CD4-positive, alpha-beta T cell treated with Interleukin-15 for 4 hours (primary cell): ENCODE measurements at places on chromosomes 7 and 10.
A peak's percentile ranks its signal among the peaks of the same experiment; 100 is the strongest.

DNA sequence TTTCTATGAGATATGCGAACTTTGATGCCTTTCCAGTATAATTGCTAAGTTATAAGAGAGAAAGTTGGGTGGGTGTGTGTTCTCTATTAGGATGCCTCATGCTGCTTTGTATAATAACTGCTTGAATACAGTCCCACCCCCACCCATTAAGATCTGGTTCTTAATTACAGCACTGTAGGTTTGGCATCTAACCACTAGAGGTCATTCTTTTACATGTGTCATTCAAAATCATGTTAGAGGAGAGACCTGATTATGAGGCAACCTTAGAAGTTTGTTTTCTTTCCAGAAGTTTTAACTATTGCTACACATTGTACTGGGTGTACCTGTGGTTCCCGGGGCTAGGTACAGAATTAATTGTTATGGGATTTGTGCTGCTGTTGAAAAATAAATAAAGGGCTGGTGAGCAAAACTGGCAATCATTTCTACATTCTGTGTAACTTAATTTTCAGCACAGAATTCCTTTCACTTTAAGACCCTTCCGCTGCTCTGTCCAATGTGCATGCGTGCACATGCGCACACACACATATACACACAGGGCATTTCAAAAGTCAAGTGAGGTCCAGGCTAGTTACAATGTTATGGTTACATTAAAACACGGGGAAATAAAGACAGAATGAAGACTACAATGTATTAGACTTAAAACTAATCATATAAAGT is 1156.3 kb downstream of the SORCS3 start:
- peak; percentile 15 for DNase-seq

DNA sequence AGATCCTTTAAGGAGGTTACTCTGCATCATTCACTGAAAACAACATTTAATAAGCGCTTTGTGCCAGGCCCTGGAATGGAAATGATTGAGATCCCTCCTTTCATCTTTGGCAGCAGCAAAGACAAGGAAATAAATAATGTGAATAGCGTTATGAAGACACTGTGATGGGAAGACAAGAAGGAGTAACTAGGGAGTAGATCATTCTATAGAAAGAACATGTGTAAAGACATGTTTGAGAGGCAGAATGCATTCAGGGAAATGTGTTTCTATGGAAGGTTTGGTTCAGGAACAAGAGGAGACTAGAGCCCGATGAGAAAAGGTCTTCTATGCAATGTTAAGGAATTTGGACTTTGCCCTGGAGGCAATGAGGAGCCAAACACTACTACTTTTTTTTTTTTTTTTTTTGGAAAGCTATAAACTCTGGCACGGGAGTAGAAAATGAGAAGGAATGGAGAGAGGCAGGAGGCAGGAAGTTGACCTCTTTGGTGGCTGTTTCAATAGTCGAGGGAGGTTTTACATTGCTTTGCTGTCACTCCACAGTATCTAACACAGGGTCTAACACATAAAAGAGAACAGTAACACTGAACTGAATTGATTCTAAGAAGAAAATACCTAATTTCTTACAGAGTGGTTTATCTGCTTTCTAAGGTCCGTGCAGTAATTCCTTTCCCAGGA is 44.9 kb downstream of the SMURF1 start:
- DNase-seq: no peak

DNA sequence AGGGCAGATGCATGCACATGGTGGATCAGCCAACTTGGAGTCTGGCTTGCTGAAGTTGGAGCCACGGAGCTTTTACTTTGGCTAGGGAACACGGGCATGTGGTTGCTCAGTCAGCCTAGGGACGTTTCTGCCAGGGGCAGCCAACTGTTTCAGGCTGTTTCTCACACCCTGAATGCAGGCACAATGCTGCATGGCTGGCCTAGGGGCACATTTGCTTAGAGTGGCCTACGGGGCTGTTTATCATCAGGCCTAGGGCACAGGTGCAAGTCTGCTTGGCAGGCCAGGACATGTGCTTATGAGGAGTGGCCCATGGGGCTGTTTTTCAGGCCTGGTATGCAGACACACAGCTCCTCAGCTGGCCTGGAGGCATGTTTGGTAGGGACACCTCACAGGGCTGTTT is 107.4 kb downstream of the GSAP start:
- DNase-seq: no peak

DNA sequence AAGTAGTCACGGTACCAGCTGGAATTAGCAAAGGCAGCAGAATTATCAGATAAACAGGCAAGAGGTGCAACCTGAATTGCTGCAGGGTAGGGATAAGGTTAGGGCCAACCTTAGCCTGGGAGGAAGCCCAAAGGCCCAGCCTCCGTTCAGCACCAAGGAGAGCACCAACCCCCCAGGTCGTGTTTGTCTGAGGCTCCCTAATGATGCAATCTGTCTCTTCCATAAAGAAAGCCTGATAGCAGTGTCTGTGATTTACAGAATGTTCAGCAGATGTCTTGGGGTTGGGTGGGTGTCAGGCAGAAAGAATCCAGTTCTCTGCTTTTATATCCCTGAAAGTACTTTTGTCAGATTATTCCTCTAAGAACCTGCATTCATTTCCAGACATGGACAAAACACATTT is 328.4 kb upstream of the AOAH start:
- DNase-seq: no peak

GRCh38 chr10:49666685-49667084 is 12.8 kb upstream of the C10orf53 start:
- DNase-seq: no peak

GRCh38 chr10:288316-289200 is 153.3 kb downstream of the ZMYND11 start:
- no peak for DNase-seq
